ENCODE measurements at places on chromosomes 1 and 21. TPM values are rescaled to one million over a fixed set of nuclear protein-coding genes. Genes with fewer than 3 reads are reported as not detected.

The ZNF593OS gene
- total RNA-seq = not detected

DNA sequence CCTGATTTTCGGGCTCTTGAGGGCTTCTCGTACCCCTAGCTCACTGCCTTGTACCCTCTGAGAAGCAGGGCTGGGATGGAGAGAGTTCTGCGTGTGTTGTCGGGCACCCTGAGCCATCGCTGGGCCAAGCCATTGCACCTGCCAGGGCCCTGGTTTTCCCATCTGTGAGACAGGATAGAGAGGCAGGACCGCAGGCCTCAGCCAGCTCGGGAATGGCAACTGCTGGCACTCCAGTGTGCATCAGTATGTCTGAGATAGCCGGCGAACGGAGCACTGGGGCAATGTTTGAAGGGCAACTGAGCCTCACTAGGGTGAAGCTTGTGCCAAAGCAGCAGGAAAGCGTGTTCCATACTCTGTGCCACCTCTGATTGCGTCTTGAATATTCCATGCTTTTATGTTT lies 66.9 kb downstream of the TENT5C start:
- DNase-seq = no peak

- DNase-seq = no peak
These were observed 6.8 kb upstream of the AKR1A1 start for GRCh38 chr1:45543581-45544417.

- no peak for DNase-seq
These were observed 36.8 kb downstream of the HENMT1 start for GRCh38 chr1:108624069-108624468.

Measured in omental fat pad (tissue), 4 donors.